ENCODE measurements at places on chromosomes 12 and 14.

- no peak for DNase-seq
Measured at GRCh38 chr12:1575408-1576401, 18.7 kb downstream of the FBXL14 start.

DNA sequence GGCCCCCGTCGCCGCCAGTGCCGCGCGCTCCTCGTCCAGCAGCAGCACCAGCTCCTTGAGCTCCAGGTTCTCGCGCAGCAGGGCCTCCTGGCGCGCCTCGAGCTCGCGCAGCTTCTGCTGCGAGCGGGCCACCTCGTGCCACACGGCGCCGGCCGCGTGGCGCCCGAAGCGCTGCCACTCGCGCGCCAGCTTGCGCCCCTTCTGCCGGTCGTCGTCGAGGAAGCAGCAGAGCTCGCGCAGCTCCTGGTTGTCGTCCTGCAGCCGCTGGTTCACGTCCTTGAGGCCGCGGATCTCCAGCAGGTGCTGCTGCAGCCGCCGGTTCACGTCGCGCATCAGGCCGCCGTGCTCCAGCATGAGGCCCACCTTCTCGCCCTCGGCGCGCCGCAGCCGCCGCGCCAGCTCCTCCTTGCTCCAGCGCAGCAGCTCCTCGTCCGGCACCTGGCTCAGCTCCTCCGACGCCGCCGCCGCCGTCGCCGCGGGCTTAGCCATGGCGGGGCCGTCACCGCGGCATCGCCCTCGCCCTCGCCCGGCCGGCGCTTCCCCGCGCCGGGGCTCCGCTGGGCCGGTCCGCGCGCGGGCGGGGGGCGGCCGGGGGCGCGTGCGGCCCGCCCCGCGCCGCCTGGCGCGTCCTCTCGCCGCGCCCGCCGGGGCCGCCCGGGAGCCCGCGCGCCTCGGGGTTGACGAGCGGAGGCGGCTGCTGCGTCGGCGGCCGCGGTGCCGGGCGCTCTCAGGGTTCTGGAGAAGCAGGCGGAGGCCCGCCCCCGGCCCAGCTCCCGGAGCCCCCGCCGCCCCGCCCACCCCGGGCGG, at the start of gene CCDC85C:
CCDC85C (minus strand) TSS at position 737 of the 807 bp plus-strand sequence; CDS start at position 489, 248 bp downstream.
- peak; percentile 15 for DNase-seq

- DNase-seq, result no peak
Measured at GRCh38 chr14:23578560-23579310, at the start of gene JPH4. TSS of gene JPH4 (minus strand) at chr14:23578790. CDS start at chr14:23577453, 1,337 bp downstream.

DNA sequence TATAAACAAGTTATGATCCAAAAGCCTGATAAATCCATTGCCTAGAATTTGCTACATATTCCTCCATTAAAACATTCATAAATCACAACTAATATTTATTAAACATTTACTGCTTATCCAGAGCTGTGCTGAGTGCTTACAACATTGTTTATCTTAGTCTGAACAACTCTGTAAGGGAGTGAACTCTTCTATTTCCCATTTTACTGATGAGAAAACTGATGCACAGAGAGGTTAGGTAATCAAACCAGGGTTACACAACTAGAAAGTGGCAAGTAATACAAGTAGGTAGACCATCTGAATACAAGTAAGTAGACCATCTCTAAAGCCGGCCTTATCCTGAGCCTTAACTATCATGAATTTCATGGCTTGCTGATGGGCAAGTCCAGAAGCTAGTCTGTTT, 39.5 kb downstream of the WASHC3 start:
- no peak for DNase-seq

DNA sequence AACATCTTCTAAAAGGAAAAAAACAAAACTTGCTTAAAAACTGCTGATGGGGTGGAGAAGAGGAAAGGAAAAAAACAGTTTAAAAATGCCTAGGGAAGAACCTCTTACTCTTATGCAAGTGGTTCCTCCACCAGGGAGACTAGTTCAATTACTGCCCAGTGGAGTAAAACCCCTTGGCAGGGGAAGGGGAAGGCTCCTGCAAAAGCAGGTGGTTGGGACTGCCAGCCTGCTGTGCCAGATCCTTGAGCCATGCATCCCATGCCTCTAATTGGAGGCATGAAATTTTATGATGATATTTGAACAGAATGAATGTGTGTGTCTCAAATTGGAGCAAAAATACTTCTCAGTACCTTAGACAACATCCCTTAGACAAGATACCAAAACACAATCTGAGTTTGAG, 118.8 kb downstream of the FSCB start:
- no peak for DNase-seq

DNA sequence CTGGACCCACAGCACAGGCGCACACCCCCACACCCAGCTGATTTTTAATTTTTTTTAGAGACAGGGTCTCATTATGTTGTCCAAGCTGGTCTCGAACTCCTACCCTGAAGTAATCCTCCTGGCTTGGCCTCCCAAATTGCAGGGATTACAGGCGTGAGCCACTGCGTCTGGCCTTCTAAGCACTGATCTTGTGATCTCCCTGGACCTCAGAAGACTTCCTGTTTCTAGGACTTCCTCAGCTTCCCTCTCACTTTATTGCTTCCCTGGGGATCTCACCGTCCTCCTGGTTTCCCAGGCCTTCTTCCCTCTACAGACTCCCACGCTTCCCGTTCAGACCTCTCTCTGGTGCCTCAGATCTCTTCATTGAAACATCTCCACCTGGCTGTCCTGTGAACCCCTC, 13.8 kb downstream of the ZNF839 start:
- no peak for DNase-seq

GRCh38 chr14:51972566-51972965, 16.8 kb upstream of the RTRAF start:
- DNase-seq, result no peak

GRCh38 chr14:75543786-75544185, 21.5 kb downstream of the BATF start:
- no peak for DNase-seq

DNA sequence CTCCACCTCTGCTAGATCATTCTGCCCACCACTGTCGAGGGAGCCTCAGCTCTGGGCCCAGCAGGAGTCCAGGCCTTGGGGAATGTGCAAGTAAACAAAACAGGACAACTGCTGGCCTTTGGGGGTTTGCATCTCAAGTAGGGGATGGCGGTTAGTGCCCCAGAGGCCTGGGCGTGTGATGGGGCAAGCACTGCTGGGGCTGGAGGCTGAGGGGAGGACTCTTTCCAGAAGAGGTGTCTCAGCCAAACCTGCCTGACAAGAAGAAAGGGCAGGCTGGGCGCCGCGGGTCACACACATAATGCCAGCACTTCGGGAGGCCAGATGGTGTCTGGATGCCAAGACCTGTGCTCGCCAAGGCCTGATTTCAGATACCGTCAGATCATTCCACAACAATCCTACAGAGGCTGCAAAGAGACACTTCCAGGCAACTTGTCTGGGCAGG, 8.6 kb upstream of the ALDH2 start:
- no peak for DNase-seq

DNA sequence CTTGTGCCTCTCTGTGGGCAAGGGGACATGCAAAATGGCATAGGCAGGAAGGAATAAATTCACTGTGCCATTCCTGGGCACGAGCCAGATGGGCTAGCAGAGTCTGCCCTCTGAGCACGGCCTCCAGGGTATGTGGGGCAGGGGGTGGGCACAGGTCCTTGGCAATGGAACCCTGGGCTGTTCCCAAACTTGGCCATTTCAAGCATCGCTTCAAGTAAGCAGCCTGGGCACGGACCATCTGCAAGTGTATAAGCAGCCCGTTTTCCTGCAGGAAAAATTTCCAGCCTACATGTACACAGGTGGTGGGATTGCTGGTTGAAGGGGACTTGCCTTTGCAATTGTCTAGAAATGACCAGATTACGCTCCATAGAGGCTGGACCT, 40.3 kb downstream of the CCDC85C start:
- no peak for DNase-seq

- DNase-seq, result no peak
Measured at GRCh38 chr12:19273482-19274330, 144.2 kb downstream of the PLEKHA5 start.

- DNase-seq, result no peak
Measured at GRCh38 chr12:82468563-82468962, 110.2 kb downstream of the METTL25 start.

- no peak for DNase-seq
Measured at GRCh38 chr14:35369701-35370191, 34.8 kb downstream of the NFKBIA start.

Data from stimulated activated CD4-positive, alpha-beta T cell treated with anti-CD3 and anti-CD28 coated beads, TNF-alpha, amount 100 ng/mL, for 1 hour (primary cell).